ENCODE measurements at places on chromosomes 16 and 17.

GRCh38 chr16:50781043-50781442, 39.2 kb downstream of the CYLD start:
- no peak for DNase-seq

GRCh38 chr16:60225541-60225940, 1491.4 kb upstream of the GOT2 start:
- DNase-seq, result no peak

DNA sequence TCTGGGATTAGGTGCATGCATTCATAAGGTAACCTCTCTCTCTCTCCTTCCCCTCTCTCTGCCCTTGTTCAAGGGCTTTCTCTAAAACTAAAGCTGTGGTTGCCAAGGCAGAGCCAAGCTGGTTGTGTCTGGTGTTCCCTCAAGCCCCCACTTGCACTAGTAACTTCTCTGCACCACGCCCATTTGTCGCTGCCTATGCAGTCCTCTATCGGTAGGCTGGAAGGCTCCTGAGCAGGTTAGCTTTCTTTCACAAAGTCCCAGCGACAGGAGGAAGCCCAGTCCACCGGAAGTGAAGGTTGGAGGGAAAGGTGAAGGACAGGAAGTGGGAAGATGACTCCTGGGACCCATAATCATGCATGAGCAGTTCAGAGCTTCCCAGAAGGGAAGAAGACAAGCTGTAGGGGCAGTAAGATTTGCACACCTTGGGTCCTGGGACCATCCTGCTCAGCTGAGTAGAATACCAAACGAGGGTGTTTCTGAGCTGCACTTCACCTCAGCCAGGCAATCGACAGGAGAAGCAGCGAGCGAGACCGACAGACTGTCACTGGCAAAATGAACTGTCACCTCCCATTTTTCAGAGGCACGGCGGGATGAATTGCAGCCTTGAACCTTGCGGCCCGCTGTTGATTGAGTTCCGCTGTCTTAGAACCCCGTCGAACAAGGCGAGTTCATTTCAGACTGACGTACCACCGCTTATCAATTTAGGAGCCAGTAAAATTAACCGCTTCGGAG, 14.7 kb upstream of the SKAP1 start:
- DNase-seq, result no peak

DNA sequence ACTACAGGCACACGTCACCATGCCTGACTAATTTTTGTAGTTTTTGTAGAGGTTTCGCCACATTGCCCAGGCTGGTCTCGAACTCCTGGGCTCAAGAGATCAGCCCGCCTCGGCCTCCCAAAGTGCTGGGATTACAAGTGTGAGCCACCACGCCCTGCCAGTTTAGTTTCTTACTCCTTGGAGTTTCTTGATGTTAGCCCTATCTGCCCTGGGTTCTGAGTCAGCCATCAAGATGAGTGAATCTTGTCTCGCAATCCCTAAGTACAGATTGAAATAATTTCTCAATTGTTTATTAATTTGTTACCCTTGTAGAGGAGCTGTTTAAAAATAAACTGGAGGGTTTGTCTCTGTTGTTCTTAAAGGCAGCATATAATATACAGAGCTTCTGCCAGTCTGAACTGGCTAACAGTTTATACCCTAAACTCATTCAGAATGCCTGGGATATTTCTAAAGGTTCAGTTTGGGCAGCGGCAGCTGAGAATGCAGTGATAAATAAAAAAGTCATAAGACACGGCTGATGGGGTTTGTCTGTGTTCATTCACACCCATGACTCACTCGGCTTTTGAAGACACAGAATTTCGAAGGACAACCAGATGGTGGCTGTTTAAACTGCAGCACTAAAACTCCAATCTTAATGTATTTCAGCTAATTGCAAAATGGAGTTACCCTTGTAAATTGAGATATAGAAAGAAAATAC, 39.6 kb downstream of the GPRC5B start:
- DNase-seq, result no peak

DNA sequence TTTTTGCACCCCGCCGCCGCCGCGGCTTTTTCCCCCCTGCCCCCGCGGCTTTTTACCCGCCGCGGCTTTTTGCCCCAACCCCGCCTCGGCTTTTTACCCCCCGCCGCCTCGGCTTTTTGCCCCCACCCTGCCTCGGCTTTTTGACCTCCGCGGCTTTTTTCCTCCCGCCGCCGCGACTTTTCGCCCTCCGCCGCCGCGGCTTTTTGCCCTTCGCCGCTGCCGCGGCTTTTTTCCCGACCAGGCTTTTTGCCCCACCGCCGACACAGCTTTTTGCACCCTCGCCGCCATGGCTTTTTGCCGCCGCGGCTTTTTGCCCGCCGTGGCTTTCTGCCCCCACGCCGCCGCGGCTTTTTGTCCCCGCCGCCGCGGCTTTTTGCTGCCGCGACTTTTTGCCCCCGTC, 137.0 kb upstream of the TP53TG3D start:
- no peak for DNase-seq

DNA sequence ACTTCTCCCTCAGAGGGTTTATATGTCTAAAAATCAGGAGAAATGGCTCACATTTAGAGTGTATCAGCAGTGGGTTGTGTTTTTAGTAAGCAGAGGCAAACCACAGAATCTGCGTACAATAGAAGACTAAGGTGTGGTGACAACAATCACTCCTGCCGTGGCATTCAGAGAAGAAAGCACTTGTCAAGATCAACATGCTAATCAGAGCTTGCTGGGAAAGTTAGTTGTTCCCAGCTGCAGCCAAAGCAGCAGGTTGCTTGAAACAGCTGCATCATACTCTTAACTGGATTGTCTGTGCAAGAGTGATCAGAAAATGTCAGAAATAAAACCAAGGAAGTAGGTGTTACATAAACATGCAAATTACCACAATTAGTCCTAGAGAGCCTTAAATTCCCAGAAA, 616.4 kb downstream of the CDH8 start:
- DNase-seq, result no peak

GRCh38 chr17:50522766-50523165, 9.8 kb upstream of the EPN3 start:
- no peak for DNase-seq

DNA sequence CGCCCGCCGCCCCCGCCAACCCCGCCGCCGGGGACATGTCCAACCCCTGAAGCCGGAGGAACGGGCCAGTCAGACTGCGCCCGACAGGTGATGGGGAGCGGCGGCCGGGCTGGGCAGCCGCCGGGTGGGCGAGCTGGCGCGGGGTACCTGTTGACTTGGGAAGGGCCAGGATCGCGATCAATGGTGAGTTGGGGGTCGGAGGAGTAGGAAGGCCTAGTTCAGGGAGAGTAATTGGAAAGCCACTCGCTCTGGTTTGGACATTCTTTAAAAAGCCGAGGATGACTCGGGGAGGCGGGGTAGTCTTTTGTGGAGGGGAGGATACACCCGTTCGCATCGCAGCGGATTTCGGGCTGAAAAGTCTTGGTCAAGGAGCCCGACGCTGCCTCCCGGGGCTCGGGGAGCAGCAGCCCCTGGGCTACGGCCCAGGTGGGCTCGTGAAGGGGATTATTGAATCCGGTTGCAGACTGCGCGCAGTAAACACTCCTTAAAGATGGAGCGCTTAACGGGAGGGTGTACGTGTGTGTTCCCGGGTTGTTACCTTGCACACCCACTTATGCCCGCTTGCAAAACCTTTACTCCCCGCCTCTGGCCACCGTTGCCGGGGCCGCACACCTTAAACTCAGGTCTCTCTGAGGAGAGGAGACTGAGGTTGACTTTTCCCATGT, 123.8 kb downstream of the GOSR1 start:
- no peak for DNase-seq

DNA sequence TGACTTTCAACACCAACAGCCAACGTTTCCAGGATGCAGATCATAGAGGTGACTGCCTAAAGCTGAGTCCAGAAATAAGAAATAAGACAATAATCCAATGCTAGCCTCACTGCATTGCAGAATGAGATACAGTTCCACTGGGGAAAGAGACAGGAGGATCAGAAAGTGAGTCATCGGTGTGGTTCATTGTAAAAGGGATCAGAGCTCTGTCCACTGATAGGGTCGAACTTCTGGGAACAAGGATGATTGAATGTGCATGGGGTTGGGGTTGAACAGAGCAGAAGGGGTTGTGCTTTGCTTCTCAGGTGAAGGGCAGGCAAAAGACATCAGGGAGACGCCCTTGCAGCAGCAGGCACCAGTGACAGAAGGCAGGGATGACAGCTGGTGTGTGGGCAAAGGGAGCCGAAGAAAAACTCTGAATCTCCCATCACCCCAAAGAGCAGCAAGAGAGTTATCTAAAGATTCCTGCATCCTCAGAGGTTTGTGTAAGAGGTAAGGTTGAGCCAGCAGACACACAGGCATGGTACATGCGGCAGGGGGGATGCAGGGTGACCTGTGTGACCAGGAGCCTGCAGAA, 16.4 kb downstream of the CLEC10A start:
- no peak for DNase-seq

DNA sequence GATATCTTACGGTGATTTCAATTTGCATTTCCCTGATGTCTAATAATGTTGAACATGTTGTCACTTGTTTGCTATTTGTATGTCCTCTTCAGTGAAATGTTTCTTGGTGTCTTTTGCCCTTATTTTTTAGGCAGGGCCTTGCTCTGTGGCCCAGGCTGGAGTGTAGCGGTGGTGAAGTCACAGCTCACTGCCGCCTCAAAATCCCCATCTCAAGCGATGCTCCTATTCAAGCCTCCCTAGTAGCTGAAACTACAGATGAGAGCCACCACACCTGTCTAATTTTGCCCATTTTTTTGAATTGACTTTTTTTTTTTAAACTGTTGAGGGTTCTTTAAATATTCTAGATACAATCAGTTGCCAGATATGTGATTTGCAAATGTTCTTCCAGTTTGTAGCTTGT, 8.3 kb downstream of the UBE2G1 start:
- DNase-seq, result no peak

DNA sequence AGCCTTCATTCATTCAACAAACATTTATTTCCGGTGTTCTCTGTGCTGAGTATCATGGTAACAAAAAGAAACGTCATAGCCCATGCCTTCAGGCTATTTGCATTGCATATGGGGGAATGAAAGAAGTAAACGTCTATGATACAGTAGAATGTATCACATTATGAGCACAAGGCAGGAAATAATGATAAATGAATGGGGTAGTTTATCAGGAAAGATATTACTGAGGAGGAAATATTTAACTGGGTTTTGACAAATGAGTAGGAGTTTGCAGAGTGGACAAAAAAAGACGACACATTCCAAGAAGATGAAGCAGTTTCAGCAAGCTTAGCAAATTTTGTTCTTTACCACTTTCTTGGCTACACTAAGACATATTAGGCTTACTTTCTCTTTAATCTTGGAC, 1.3 kb upstream of the KRTAP4-7 start:
- DNase-seq, result no peak

- no peak for DNase-seq
These were observed 146.0 kb upstream of the RCVRN start for GRCh38 chr17:10051112-10051511.

- DNase-seq, result peak; percentile 63
These were observed at the start of gene MMP25 for GRCh38 chr16:3045758-3046640. TSS of gene MMP25 (plus strand) at chr16:3046561. CDS start at chr16:3046918, 357 bp downstream.

- no peak for DNase-seq
These were observed 2.3 kb upstream of the PPP1R9B start for GRCh38 chr17:50152736-50153135.

DNA sequence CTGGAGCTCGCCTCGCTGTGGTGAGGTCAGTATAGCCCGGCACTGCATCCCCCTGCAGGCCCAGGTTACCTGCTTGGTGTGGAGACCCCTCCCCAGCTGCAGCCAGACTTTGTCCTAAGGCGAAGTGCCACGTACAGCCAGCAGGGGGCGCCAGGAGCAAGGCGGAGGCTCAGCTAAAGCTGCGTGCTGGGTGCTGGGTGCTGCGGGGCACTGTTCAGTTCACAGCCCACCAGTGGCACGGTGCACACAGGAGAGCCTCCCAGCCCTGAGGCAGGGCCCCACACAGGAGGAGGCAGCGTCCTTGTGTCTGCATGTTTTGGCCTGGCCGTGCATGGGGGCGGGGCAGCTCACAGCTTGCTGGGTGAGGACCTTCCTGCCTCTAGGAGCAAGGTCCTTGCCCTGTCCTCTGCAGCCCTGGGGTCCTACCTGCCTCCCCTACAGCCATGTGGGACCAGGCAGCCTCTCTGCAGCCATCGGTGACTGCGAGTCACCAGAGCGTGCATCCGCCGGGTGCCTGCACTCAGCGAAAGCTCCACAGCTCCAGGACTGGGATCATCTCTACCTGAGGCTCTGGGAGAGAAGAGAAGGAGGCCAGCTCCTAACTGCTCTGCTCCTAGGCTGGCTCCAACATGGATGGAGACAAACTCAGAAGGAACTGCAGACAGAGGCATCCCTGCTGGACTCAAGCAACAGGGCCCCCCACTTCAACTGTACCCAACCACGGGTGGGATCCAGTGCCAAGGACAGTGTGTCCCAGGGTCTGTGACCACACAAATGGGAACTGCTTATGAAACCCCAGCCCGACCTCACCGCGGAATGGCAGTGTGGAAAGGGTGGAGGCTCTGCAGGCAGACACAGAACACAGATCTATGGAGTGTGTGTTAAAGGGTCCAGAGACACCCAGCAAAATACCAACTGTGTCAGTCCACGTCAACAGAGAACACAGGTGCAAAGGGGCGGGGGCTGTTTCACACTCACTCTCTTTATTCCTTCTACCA, 19.0 kb downstream of the SLC7A5 start:
- DNase-seq, result peak; percentile 62

DNA sequence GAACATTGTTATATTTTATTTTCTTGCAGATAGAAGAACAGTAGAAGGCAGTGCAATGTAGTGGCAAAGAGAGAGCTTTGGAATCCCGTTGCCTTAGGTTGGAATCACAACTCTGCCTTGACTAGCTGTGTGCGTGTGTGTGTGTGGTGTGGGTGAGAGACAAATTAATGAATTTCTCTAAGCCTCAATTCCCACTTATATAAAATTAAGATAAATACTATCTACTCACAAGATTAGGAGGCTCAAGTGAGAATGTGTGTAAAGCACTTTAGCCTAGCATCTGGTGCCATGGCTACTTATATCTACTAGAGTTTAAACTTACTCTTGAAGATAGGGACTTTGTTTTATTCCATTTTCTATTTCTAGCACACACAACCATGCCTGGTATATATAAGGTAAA, 12.8 kb downstream of the CPD start:
- DNase-seq, result peak; percentile 22

GRCh38 chr17:7260651-7261378, 1.5 kb downstream of the CLDN7 start:
- DNase-seq, result no peak

GRCh38 chr16:86020971-86021370, 122.0 kb downstream of the IRF8 start:
- DNase-seq, result no peak

GRCh38 chr16:84514874-84515835, 10.7 kb upstream of the MEAK7 start:
- DNase-seq, result no peak

- no peak for DNase-seq
These were observed 18.4 kb downstream of the SLC6A4 start for GRCh38 chr17:30217054-30217453.
